NCI-H187 treated with DMSO at 0.1 percent for 48 hours (cell line): ENCODE measurements at places on chromosomes 5 and 9.

DNA sequence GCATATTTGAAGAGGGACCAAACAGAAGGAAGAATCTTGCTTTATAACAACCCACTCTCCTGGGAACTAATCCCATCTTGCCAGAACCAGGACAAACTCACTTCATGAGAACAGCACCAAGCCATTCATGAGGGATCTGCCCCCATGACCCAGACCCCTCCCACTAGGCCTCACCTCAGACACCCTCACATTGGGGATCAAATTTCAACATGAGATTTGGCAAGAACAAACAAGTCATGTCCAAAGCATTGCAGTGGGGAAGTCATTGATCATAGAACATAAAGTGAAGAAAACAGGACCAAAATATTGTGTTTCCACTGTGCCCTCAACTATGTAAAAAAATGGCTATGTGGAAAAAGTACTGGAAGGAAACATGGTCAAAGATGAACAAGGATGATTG lies 43.9 kb downstream of the MAP1B start:
- DNase-seq: no peak

GRCh38 chr5:142400415-142400814 lies 75.6 kb upstream of the SPRY4 start:
- no peak for DNase-seq

- no peak for DNase-seq
Observed at GRCh38 chr5:142654578-142655058, 31.3 kb downstream of the FGF1 start.

GRCh38 chr9:20144197-20144596 lies 355.4 kb upstream of the SLC24A2 start:
- no peak for DNase-seq

DNA sequence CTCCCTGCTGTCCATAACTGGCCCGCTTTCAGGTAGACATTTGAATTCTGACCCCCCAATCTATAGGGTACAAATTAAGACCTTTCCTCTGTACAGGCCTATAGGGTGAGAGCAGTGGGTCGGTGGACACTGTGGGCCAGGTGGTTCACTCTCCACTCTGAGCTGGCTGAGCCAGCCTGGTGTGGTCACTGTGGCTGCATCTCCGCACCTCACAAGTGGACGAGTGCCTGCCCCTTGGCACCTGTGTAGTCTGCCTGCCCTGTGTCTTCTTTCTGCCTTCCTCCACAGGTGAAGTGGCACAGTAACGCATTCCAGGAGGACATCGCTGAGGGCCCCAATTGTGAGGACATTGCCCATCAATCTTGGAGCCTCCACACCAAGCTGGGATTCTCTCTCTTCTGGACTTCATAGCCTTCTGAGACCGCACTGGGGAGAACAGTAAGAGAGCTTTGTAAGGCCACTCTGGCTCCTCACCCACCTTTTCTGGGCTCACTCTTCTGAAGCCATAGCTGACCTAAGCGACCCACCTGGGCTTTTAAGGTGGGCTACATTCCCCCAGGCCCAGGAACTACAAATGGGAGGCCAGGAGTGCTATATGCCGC lies 33.5 kb upstream of the JADE2 start:
- no peak for DNase-seq

GRCh38 chr9:128222880-128223670 lies 19.9 kb downstream of the DNM1 start:
- no peak for DNase-seq

- peak; percentile 1 for DNase-seq
Observed at GRCh38 chr9:84261070-84261746, 79.3 kb downstream of the SLC28A3 start.

DNA sequence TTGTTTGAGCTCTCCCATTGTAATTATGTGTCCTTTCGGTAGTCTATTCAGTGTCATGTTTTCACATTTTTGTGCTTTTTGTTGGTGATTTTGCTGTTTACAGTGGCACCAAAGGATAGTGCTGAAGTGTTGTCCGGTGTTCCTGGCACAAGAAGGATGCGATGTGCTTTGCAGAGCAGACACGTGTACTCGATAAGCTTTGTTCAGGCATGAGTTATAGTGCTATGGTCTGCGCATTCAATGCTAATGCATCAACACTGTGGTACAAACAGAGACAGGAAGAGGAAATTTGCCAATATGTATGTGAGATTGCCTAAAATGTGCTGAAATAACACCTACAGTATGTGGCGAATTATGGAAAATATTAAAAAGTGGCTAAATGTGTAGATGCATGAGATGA lies 913.4 kb upstream of the ACO1 start:
- DNase-seq: no peak

DNA sequence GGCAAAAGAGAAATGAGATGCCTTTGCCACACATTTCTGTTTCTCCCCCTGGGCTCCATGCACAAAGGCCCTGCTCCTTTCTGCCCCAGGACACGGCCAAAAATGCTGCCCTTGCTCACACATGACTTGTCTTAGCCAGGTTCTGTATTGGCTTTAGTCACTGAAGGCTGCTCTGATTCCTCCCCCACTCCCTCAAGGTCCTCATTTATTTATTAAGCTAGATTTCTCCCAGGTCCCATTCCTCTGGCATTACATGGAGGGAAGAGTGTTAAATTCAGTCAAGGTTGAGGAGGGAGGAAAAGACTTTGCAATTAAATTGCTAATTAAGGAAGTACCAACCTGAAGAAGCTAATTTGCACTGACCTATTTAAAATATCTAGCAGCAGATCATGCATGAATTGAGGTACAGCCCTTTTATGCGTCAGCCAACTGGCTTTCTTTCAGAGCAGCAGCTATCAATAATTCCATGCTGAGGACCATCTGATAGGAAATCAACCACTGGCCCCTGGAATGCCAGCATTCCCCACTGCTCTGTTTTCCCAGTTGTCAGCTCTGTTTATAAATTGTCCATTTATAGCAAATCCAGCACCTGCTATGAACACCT lies 81.2 kb upstream of the MAP3K1 start:
- DNase-seq: no peak

GRCh38 chr5:1873243-1873959 lies 9.3 kb downstream of the IRX4 start:
- no peak for DNase-seq

DNA sequence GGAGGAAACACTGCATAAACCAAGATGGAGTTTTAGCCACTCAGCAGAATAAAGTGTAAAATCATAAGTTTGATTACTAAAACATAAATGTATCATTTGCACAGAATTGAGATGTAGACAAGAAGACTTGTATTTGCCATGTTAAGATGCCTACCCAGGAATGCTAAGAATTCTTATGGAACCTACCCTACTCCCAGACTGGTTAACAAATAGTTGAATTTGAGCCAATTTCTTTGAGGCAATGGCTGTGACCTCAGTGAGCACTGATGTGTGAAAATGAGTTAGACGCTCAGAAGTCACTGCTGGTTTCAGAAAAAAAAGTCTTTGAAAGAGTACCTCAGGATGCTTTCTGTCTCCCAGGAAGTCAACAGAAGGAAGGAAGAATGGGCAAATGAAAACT lies 95.6 kb downstream of the ESM1 start:
- no peak for DNase-seq

GRCh38 chr5:75055727-75056144 lies 3.4 kb upstream of the GCNT4 start:
- DNase-seq: no peak

GRCh38 chr5:83281658-83282057 lies 189.9 kb upstream of the VCAN start:
- no peak for DNase-seq

- DNase-seq: peak; percentile 38
Observed at GRCh38 chr9:18393340-18394130, 80.4 kb upstream of the ADAMTSL1 start.

DNA sequence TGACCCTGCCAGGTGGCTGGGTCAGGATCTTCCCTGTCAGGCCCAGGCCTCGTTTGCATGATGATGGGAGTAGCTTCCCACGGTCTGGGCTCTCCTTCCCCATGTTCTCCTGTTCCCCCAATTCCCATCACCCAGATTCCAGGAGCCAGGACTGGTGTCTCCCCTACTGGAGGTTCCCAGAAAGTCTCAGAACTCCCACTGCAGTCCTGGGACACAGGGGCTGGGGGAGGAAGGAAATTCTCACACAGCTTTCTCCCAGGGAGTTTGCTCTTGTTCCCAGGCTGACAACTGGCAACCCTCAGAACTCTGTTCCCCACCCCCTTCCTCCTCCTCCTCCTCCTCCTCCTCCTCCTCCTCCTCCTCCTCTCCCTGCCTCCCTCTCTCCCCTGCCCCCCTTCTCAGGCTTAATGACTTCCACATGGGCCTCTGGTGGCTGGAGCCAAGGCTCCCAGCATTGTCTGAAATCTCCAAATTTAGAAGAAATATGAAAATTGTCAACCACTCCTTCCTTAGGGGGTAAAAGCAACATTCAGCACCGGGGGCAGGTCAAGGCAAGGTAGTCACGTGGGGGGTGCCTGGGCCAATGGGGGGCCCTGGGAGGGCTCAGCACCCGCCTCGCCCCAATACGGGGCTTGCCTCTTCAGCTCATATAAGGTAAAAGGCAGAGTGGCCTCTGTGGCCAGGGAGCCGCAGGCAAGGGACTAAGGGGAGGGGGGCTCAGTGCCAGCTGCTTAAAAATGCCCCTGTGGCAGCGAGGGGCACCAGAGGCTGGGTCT lies 27.3 kb upstream of the IL17B start:
- no peak for DNase-seq

GRCh38 chr9:121582641-121583040 lies 68.8 kb upstream of the DAB2IP start:
- no peak for DNase-seq

- DNase-seq: no peak
Observed at GRCh38 chr5:135172718-135173117, 138.7 kb upstream of the PITX1 start.

- no peak for DNase-seq
Observed at GRCh38 chr9:36322462-36322861, 64.2 kb upstream of the GNE start.

GRCh38 chr9:14909181-14909580 lies 1.0 kb downstream of the FREM1 start:
- DNase-seq: no peak

- no peak for DNase-seq
Observed at GRCh38 chr5:39256477-39257235, 37.3 kb upstream of the FYB1 start.

GRCh38 chr9:120950421-120951388 lies 24.1 kb upstream of the TRAF1 start:
- DNase-seq: no peak

DNA sequence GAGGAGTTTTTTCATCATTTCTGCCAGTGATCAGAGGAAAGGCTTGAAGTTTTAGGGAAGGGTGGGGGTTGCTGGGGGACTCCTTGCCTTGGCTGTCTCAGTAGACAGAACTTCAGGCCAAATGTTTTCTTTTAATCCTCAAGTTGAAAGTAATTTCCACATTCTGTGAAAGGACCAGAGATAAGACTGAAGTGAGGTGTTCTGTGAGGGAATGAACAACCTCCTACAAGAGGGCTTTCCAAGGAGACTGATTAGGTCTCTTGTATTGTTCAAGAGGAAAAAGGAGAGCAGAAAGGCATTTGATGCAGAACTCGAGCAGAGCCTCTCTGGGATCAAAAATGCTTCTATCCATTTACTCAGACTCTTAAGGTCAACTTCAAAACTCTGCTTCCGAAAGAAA lies 282.1 kb upstream of the ATP10B start:
- no peak for DNase-seq

DNA sequence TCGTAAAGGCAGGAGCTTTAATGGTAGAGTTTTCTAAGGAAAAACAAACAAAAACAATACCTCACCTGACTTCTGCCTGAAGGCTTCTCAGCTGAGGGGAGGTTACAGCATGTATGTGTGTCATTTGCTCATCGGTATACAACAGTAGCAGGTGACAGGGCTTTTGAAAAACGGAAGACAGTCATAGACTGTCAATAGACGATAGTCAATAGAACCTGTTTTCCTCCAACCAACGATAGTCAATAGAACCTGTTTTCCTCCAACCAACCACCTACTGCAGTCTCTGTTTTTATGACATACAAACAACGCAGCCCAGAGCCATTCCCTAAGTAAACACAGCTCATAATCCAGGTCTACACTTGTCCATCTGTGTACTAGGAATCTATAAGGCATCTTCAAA lies 74.6 kb downstream of the RETREG1 start:
- no peak for DNase-seq

DNA sequence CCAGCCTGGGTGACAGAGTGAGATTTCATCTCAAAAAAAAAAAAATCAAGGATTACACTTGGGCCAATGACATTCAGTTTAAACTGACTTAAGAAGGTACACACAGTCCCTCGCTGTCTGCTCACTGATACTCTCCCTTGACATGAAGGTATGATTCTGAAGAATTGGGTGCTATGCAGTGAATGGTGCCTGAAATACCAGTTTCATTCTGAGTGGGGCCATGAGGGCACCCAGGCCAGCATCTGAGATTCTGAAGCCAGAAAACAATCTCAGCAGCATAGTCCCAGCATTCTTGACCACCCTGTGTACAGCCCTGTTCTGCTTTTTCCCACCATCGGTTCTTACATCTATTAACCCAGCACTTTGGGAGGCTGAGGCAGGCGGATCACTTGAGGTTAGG lies 7.8 kb upstream of the ZNF354B start:
- DNase-seq: no peak

- no peak for DNase-seq
Observed at GRCh38 chr5:39485079-39485478, 60.3 kb upstream of the DAB2 start.

GRCh38 chr9:135536216-135536615 lies 9.7 kb upstream of the OBP2A start:
- no peak for DNase-seq

DNA sequence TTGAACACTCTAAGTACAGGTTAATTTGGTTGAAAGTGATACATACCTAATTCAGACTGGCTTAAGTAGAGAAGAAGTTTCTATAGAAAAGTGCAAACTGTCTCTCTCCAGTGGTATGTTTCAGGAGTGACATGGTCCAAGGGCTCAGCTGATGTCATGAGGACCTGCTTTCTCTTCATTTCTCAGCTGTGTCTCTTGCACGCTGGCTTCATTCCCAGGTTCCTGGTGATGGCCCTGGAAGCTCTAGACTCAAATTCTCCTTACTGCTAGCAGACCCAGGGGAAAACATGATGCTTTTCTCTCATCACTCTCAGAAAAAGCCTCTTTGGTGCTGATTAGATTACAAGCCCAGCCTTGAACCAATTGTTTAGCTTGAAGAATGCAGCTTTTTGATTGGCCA lies 211.9 kb upstream of the CLINT1 start:
- no peak for DNase-seq

- DNase-seq: no peak
Observed at GRCh38 chr5:138649316-138649720, 74.1 kb upstream of the HSPA9 start.

DNA sequence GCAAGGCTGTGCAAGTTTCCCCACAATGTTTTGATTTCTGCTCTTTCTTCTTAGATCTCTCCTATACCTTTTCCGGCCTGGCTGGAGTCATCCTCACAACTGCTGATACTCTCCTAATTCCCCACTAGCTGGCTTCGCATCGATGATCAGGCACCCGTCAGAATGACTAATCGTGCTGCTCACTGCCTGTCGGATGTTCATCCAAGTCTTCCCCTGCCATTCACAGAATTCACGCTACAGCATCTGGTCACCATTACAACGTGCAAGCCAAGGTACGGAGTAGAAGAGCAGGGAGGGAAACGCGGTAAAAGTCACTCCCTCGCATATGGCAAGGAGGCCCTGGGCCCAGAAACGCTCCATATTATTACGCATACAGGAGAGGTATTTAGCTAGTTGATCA lies 35.1 kb downstream of the CDH10 start:
- DNase-seq: no peak

GRCh38 chr9:98575379-98576346 lies 133.1 kb downstream of the GABBR2 start:
- DNase-seq: no peak

- no peak for DNase-seq
Observed at GRCh38 chr9:70988551-70988950, 132.9 kb downstream of the TRPM3 start.
